ENCODE measurements at places on chromosomes 6 and 20.

- DNase-seq, result no peak
Measured at GRCh38 chr20:10647471-10647870, 26.3 kb downstream of the JAG1 start.

- no peak for DNase-seq
Measured at GRCh38 chr20:43529051-43529450, 21.6 kb downstream of the L3MBTL1 start.

GRCh38 chr6:11108726-11109125 lies 2.8 kb downstream of the ERVFRD-1 start:
- no peak for DNase-seq

- no peak for DNase-seq
Measured at GRCh38 chr6:170025935-170026750, 264.7 kb downstream of the DLL1 start.

DNA sequence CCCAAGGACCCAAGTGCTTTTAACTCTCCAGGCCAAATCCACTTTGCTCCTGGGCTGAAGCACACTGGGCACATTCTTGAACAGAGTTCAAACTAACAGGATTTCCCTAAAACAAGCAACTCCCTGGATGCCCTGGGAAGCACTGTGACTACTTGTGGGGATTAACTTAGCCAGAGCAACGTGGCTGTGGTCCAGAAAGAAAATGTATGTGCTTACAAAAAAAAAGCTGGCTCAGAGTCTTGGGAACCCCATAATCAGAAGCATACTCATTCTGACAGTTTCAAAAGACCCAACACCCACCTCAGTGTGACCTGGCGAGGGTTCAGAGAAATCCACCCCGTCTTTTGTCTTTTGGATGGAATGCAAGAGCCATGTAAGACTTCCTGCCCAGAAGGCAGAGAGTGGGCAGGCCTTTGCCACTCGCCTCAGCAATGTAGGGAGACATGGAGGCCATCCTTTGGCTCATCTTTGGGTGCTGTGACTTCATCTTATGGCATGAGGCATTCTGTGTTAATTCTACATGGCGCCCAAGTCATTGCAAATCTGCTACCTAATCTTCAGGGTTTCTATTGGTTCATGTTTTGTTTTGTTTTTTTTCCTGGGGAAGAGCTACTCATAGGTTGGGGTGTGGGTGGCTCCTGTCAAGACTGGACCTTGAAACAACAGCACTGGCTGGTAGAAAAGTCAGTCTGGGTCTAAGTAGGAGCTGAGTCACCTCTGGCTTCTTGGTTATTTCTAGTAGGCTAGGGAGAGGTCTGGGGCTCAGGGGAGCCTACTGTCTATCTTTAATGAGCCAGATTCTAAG lies 248.6 kb upstream of the SUPT3H start:
- DNase-seq, result no peak

DNA sequence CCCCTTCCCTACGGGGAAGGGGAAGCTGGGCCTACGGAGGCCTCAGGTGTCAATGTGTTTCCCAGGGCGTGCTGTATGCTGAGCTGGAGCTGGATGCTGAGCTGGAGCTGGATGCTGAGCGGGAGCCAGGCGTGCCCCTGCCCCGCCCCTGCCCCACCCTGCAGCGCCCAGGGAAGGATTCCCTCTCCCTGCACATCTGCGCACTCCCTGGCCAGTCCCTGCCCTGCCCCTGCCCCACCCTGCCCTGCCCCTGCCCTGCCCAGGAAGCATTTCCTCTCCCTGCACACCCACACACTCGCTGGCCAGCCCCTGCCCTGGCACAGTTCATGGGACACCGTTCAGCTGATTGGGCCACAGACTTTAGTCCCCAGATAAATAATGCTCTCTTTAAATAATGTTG lies 196.8 kb downstream of the SMOC2 start:
- no peak for DNase-seq

GRCh38 chr6:140597181-140597580 lies 1222.7 kb upstream of the CITED2 start:
- no peak for DNase-seq

GRCh38 chr6:43758617-43759050 lies 11.4 kb upstream of the VEGFA start:
- peak; percentile 30 for DNase-seq

DNA sequence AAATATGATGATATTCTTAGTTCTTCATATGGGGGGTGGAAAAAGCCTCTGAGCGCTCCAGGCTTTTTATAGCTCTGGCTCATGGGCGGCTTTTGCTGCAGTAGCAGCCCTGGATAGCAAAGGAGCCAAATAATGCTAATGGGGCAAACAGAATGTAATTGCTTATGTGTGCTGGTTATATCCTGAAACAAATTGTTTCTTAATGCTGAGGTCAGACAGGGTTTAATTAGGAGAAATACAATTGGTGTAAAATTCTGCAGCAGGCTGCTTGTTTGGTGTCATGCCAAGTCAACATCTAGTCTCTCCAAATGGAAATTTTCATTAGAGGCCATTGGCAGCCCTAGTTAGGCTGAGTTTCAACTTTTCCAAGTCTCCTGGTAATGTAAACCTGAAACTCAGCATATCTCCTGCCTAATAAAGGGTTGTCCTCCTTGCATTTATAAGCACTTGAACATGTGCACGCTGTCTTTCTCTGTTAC lies 530.1 kb upstream of the NOX3 start:
- DNase-seq, result no peak

- DNase-seq, result no peak
Measured at GRCh38 chr6:152502421-152503188, 134.6 kb downstream of the SYNE1 start.

GRCh38 chr6:134026597-134026996 lies 25.8 kb downstream of the SLC2A12 start:
- DNase-seq, result no peak

- no peak for DNase-seq
Measured at GRCh38 chr20:57470212-57470522, 54.8 kb downstream of the CTCFL start.

- no peak for DNase-seq
Measured at GRCh38 chr6:38508894-38509293, 130.8 kb downstream of the BTBD9 start.

DNA sequence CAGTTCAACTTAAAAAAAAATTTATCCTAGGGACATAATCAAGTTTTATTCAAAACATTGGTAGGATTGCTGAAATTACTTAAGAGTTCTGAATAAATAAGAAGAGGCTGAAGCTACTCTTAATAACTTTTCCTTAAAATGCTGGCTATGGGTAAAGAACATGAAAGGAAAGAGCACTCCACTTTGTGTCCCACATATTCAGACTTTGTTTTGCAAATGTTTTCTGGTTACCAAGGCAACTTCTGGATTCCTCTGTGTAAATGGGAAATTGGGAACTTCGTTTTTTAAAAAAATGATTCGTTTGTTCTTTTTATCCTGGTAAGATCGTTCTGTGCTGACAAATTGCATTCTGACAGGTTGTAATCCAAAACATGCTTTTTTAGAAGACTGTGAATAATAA lies 115.0 kb downstream of the KIF6 start:
- DNase-seq, result no peak
